ENCODE measurements at places on chromosomes 7 and 10.

DNA sequence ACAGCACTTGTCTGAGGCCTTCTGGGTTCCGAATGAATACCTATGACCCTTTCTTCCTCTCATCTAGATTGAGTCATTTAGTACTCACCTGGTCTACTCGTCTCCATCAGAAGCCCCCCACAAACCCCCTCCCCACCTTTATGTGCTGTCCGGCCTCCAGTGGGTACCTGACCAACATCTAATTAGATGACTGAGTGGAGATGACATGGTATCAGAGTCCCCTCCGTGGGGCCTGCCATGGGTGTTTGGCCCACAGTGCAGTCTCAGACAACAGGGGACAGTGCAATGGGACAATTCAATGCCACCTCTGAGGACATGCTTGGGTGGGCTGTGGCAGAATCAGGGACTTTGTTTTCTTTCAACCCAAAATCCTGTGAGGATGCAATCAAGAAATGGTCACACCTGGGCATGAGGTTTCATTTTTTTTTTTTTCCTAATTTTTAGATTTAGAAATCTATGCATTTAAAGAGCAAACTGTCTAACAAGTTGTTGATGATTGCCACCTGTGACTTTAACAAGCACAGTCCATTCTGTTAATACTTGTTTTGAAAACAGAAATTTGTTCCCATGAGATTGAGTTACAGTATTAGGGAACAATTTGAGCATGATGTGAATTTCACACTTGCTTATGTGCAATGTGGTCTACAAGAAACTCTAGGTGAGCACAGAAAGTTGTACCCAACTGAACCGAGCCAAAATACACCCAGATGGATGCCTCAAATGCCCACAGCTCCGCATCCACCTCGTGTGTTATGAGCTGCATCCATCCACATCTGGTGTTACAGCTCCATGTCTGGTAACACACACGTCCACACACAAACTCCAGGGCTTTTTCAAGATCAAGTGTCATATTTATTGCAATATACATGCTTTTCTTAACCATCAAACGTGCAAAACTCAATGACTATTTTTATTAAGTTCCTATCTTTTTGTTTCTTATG, 27.5 kb downstream of the GPRIN2 start:
- no peak for DNase-seq

- no peak for DNase-seq
These were observed 63.1 kb upstream of the STEAP1B start for GRCh38 chr7:22563032-22563501.

DNA sequence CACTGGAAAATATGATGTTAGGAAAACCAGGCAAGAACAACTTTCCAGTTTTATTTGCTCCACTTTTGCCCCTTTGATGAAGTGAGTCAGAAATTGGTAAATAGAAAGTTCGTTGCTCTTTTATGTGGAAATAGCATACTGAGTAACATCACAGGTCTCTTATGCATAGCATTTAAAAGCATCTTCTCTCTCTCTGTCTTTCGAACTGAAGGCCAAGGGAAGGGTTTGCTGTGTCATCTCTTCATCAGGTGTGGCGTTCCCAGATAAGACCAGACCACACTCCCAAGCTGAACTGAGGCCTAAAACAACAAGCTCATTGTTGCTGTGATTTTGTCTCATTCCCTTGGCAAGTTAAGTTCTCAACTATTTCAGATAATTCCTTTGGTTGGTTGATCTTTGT, 131.8 kb upstream of the GRB10 start:
- no peak for DNase-seq

- no peak for DNase-seq
These were observed 44.3 kb downstream of the TRRAP start for GRCh38 chr7:98922392-98923187.

- DNase-seq: no peak
These were observed 17.8 kb upstream of the ERCC6 start for GRCh38 chr10:49556723-49557122.

GRCh38 chr10:118870467-118871243, 115.9 kb upstream of the CACUL1 start:
- no peak for DNase-seq

- DNase-seq: peak; percentile 63
These were observed 289.6 kb downstream of the SFMBT2 start for GRCh38 chr10:7121154-7121797.

DNA sequence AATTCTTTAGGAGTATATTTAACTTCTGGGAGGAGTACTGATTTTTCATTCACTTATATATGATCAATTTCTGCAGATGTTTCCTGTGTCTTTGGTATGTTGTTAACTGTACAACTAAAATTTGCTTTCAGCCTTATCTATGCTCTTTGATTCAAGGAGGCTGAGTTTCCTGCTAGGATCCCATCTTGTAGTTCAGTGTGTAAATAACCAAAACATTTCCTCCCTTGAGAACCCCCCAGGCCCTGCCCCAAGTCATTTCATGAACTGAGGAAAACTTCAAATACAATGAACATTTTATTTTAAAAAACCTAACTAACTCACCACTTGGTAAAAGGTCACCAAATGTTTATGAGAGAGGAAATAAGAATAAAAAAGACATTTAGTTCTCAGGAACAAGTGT, 55.5 kb downstream of the VWA2 start:
- DNase-seq: no peak

GRCh38 chr7:148628011-148628410, 37.4 kb downstream of the C7orf33 start:
- DNase-seq: no peak

DNA sequence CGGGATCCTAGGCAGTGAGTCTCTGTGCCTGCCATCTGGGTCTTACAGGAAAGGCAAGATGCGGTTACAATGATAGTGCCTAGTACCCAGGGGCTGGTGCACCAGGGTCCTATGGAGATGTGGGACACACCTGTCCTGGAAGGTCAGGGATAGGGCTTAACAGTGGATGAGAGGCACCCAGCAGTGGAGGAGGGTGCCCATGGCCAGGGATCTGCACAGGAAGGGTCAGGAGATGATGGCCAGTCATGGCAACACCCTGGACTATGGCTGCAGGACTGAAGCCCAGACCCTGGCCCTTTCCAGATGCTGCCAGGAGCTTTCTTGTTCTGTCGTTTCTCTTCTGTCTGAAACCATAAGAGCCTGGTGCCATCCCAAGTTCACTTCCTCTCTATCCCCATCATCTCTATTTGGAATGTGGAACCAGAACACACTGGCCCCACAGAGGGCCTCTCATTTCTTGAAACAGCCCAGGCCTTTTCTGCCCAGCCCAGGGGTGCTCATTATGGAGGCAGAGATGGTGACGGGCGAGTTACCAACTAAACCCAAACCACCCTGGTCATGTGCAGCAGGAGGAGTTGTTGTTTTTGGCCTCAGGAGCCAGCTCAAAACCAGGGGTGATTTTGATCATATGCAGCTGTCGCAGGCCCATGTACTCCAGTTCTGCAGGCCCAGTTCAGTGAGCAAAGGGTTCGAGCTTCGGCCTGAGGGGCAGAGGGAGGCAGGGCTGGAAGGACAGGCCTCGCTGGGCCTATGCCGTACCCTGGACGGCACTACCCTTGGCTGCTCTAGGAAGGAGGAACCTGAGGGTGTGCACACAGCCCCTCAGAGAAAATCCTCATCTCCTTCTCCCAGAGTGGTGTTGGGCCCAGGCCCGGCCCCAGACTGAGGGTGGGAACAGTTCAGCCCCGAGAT, 52.6 kb upstream of the GDF10 start:
- no peak for DNase-seq

GRCh38 chr7:121000081-121000983, 11.8 kb downstream of the CPED1 start:
- no peak for DNase-seq

- no peak for DNase-seq
These were observed 51.7 kb upstream of the ADAM12 start for GRCh38 chr10:126439942-126440341.

DNA sequence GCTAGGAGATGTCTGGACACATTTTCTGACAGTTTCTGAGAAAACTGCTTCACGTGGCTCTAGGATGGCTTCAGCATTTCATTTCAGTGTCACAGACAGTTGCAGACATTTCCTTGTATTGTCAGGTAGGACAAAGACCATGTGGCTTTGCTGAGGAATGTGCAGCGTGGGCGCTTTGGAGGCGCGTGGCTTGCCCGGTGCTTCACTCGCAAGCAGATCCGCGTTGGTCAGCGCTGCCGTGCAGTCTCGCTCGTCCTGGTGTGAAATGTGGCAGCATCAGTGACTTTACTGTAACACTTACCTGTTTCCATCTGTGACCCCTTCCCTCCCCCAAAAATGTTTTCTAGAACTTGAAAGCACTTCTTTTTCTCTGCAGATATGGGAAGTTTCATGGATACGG, 340.5 kb downstream of the SDK1 start:
- DNase-seq: no peak

- no peak for DNase-seq
These were observed 134.3 kb downstream of the CFAP58 start for GRCh38 chr10:104487794-104488438.

GRCh38 chr7:43565786-43566185, 17.1 kb upstream of the STK17A start:
- DNase-seq: no peak
